Pancreas (tissue), 10 donors: ENCODE measurements at places on chromosomes 5 and 9. TPM values are rescaled to one million over a fixed set of nuclear protein-coding genes. Genes with fewer than 3 reads are reported as not detected.

DNA sequence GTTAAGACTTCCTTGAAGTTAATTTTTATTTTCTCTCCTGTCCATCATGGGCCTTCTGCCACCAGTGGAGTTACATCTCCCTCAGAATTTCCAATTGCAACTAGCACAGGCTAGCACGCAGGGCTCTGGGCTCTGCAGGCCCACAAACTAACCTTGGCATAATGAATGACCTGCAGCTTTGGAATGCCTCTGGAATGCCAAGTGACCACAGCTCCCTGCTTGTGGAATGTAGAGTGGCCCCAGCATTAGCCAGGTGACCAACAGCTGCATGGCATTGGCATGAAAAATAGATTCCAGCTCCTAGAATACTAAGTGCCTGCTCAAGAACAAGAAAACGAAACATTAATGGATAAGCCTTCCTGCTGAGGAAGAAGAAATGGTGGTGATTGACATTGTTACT is 726.1 kb downstream of the BRINP1 start:
- no peak for DNase-seq

DNA sequence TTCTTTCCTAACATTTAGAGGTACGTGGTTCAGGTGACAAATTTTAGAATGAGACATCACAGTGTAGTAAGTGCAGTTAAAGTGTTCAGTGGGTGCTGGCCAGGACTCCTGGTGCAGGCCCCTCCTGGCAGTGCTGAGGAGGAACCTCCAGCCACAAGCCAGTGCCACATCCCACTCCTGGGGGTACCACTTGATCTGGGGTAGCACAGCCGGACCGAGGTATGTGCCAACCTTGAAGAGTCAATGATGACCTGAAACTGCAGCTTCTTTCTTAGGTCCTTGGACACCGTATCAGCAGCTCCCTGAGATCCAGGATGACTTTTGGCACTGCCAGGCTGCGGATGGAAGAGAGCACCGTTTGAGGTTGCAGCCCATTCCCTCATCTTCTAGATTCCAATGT is 310.4 kb upstream of the IRX4 start:
- no peak for DNase-seq

- no peak for DNase-seq
These were observed 45.7 kb downstream of the SH3GL2 start for GRCh38 chr9:17624571-17624970.

DNA sequence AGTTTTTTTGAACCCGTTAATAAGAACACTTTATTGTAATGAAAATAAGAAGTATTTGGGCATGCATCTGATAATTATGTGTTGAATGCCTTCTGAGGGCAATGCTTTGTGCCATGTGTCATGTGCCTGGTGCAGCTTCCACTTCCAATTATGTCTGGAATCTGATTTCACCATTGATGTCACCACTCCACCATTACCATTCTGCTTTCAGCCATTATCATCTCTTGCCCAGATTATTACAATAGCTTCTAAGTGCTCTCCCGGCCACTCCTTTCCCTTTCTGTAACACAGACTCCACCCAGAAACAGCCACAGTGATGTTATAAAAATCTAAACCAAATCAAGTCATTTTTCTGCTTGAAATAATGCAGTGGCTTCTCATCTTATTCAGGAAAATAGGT is 171.7 kb downstream of the C9orf152 start:
- no peak for DNase-seq

- DNase-seq, result no peak
These were observed 69.2 kb downstream of the SH3PXD2B start for GRCh38 chr5:172385010-172385563.

DNA sequence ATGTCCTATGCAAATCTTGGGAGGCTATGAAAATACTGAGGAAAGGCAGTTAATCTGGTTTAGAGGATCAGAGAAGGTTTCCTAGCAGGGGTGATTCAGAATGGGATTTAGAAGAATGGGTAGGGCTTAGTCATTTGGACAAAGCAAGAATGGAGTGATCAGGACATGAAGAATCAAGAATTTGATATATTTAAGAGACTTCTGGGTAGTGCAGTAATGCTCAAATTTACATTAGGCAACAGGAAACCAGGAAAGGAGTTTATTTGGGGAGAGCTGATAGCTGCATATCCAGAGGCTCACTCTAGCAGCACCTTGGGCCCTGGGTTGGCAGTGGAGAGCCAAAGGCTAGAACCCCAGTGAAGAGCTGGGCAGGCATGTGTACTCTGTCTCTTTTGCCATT is 78.9 kb upstream of the PAPPA start:
- no peak for DNase-seq

DNA sequence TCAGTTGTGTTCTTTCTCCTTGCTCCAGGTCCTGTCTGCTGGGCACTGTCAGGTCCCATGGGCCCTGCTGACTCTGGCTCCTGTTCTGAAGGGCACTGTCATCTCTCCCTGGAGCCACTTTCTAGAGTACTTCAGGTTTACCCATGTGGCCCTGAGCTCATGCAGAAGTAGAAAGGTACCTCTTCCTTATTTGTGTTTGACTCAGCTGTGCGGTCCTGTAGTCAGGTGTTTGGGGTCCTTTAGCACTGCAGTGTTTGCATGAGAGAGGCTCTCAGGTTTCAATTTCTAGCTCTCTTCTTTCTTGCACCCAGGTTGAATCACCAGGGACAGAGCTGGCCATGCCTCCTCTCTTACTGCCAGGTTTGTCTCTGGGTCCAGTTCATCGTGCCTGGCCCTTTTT is 71.5 kb downstream of the HSPA4 start:
- DNase-seq, result no peak

Gene NDST1
- total RNA-seq, result 35.5 TPM

Gene IL31RA
- total RNA-seq, result 0.29 TPM

Gene NRG2
- total RNA-seq, result 5.1 TPM

Gene LEAP2
- 0.55 TPM for total RNA-seq
